Stimulated activated naive CD8-positive, alpha-beta T cell treated with anti-CD3 and anti-CD28 coated beads, Interleukin-15, Interleukin-2, amounts not matched to agents 100 U/mL and 50 U/mL, for 24 hours (primary cell): ENCODE measurements at places on chromosomes 3 and 15.
A peak's percentile ranks its signal among the peaks of the same experiment; 100 is the strongest.

DNA sequence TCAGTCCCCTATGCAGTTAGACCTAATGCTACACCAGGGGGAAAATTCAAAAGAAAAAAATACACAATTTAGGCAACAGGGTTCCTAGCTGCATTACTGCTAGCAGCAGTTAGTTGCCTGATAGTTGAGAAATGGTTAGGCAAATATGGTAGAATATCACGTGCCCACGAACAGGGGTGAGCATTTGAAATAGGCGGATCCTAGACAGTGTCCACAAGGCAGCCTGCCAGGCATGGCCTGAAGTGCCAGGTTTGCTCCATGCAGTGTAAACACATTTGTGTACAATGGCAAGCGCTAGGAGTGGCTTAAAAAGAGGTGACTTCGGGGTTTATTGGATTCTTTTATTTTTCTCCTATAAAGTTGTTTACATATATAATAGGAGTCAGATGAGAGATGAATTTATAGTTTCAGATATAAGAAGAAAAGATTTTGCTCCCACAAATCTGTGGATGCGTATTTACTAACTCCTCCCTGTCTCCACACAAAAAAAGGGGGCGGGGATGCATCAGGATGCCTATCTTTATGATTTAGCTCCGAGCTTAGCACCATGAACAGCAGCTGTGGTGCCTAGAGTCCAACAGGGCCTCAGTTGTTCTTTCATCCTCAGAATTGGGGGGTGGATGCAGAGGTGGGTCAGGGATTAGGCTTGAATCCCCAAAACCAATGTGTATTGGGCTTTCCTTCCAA lies 3.9 kb upstream of the TGM4 start:
- DNase-seq = no peak

- DNase-seq = no peak
Measured at GRCh38 chr3:42639192-42639591, 14.3 kb upstream of the ZBTB47 start.

DNA sequence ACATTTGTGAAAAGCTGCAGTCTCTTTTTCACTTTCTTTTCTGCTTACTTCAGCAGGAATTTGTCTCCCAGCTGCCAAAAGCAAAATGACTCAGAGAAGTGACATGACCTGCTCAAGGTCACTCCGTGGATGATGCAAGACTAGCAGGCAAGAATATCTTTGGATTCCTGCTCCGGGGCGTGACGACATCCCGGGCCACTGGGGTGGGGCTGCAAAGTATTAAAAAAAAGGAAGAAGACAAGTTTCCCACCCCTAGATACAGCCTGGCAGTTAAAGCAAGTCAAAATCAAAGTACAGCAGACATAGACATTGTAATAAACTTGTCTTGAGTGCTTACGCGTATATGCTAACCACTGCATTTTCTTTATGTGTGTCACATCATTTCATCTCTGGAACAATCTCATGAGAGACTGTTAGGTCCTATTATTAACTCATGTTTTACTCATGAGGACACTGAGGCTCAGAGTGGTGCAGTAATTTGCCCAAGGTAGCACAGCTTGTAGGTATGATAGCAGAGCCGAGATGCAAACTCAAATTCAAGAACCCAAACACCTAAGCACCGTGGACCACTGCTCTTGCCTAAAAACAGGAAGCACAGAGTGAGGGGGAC lies 485.2 kb upstream of the PROK2 start:
- DNase-seq = no peak

DNA sequence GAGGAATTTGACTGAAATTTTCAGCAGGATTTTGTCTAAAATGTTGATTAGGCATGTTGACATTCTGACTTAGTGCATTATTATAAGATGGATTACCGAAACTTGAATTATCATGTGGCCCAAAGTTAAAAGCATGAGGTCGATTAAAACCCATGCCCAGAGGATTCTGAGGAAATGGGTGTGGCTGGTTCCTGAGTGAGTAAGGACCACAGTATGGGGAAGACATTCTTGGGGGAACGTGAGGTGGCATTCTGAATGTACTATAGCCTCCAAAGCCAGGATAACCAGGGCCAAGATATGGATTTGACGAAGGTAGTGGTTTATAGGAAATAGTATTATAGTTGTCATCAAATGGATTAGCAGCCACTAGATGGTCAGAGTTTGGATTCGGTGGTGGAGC lies 38.7 kb upstream of the DNAAF4 start:
- DNase-seq = no peak

GRCh38 chr15:75454471-75455378 lies 3.2 kb upstream of the SIN3A start:
- peak; percentile 87 for DNase-seq

- no peak for DNase-seq
Measured at GRCh38 chr15:88419830-88420229, 47.4 kb downstream of the MRPL46 start.
